ENCODE measurements at places on chromosomes 3 and 15.

DNA sequence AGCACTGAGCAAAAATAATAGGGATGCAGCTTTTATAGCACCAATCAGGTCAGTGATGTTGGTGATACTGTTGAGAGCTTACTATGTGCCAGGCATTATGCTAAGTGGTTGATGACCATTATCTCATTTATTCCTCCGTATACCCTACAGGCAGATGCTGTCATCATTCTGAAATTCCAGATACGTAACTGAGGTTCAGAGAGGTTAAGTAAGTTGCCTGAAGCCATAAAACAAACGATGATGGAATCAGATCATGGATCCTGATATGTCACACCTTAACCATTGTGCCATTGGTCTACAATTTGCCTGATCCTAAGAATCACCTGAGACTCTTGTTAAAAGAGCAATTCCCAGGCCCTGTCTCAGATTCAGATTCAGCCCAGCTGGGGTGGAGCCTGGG, 49.5 kb downstream of the ST6GAL1 start:
- DNase-seq, result no peak

DNA sequence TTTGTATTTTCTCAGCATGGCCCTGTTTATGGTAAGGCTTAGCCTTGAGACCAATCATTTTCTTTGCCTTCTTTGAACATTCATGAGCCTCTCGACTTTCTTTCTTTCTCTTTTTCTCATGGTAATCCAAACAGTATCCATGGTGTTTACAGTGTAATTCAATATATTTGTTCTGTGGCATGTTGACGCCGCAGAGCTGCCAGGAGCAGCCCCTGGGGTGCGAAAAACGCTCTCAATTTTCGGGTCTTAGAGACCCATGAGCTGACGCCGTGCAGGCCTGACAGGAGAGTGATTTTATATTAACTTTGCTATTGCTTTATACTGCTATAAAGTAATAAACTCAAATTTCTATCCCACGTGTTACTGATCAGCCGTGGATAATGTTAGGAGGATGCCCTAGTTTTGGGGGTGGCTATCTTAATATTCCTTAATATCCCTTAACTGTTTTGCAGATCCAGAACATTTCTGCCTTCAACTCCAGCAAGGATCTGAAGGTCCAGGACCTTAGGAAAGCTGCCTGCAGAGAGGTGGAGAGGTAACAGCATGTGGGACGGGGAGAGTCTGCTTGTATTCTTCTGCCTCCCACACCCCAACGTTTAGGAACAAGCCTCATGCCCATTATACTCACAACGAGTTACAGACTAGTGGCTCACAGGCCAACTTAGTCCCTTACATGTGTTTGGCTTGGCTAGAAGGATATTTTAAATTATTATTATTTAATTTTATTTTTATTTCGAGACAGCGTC, 29.3 kb upstream of the MYO1E start:
- no peak for DNase-seq

DNA sequence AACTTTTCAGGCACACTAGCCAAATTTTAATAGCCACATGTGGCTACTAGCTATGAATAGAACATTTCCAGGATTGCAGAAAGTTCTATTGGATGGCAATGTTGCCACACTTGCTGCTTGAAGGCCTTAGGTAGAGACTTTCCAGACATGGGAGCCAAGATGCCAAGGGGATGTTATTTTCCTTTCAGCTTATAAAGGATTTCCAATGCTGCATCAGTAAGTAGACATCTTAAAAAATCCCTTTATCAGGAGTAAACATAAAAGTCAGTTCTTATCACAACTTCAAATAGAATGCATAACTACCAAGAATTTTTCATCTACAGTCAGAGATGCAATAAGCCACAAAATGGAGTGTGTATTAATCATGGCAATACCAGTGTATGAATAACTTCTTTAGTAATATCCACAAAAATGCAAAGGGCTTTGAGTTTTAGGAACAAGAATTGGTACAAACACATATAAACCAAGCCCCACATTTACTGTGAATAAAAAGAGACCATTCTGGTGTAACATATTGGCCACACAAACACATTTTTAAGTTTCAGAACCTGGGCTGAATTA, 457.1 kb upstream of the ADAMTS9 start:
- peak; percentile 15 for DNase-seq

DNA sequence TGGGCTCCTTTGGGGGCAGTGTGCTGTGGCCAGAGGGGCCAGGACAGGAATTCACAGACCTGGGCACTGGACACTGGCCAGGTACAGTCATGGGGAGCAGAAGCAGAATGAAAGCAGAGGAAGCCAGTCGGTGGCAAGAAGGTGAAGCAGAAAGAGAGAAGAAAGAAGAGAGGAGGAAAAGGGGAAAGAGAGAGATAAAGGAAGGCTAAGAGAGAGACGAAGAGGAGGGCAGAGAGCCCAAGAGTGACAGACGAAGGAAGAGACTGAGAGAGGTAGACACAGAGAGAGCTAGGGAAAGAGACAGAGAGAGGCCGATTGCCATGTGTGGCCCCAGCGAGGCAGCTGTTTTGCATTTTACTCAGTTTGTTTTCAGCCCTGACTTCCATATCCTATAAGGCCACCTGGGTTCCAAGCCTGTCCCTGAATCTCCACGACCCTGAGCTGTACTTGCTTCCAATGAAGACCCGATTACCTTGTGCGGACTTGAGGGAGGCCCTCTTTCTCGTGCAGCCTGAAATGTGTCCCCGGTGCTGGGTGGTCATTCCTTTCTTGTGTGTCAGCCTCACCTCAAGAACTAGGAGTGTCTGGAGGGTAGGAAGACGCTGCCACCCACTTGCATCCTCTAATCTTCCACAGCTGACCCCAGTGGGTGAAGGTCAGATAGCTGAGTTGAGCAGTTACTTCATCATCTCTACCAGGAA, 73.9 kb downstream of the LSM3 start:
- DNase-seq, result no peak

GRCh38 chr3:141373232-141373631, 4.9 kb downstream of the ZBTB38 start:
- no peak for DNase-seq

- DNase-seq, result peak; percentile 31
Observed at GRCh38 chr3:87025661-87026645, 35.0 kb upstream of the VGLL3 start.

GRCh38 chr3:174619239-174619638, 239.9 kb upstream of the NAALADL2 start:
- no peak for DNase-seq

DNA sequence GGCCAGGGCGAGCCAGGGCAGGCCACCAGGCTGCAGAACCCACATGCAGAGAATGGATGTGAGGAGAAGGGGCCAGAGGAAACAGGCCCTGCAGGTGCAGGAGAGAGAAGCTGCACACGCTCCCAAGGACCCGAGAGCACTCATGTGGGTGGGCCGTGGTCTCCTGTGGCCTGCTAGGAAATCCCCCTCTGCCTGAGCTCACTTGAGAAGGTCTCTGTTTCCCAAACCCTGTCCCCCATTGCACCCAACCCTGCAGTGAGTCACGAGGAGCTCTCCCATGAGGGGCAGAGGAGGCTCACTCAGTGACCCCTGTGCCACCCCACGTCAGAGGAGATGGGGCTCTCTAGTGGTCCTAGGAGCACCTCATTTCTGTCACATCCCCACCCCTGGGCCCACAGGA, 111.1 kb downstream of the KLF13 start:
- no peak for DNase-seq

- peak; percentile 17 for DNase-seq
Observed at GRCh38 chr3:46110701-46111493, 83.6 kb upstream of the XCR1 start.

DNA sequence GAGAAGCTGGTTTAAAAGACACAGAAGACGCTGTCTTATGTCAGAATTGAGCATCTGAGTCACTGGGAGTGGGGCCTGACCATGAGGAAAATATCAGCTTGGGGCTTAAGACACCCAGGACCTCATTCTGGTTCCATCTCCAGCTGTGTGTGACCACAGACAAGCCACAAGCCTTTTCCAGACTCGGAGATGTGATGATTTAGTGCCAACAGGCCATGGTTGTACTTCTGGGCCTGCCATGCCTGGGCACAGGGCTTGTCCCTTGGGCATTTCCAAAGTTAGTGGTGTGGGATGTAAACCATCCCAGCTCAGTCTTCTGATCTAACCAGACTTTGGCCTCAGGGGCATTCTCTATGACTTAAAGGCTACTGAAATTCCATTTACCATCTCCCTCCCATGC, 269.8 kb downstream of the RYR3 start:
- DNase-seq, result peak; percentile 9

DNA sequence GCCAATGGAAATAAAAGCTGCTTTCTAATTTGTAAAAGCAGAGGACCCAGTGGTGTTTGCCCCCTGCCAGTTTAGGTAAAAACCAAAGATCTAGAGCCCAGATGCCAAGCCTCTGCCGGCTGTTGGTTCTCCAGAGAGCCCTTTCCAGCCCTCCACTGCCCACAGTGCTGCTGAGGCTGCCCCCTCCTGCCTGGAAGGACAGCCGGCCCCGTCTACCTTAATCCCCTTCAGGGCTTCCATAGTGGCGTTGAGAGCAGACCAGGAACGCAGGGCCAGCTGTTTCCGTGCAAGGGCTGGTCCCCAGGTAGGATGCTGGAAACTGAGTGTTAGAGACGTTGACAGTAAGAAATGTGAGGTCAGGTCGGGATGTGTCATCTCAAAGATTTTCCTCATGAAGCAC, 6.9 kb downstream of the ST8SIA2 start:
- DNase-seq, result no peak

DNA sequence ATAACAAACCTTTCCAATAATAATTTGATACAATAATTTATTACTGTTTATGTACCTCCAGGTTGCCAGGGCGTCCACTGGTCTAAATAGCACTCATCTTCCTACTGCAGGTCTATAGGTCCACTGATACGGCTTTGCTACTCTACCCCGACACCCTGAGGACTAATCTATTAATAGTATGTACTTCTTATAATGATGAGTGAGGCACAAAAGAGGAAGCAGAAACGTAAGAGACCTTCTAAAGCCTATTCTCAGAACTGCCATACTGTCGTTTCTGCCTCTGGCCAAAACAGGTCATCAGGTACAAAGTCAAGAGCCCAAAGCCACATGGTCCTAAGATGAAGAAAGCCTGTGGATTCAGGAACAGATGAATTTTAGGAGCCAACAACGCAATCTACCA, 163.2 kb upstream of the GRM7 start:
- DNase-seq, result no peak

- DNase-seq, result peak; percentile 13
Observed at GRCh38 chr3:42535981-42536784, 33.7 kb downstream of the VIPR1 start.

- no peak for DNase-seq
Observed at GRCh38 chr3:138567403-138567802, 26.7 kb downstream of the CEP70 start.

DNA sequence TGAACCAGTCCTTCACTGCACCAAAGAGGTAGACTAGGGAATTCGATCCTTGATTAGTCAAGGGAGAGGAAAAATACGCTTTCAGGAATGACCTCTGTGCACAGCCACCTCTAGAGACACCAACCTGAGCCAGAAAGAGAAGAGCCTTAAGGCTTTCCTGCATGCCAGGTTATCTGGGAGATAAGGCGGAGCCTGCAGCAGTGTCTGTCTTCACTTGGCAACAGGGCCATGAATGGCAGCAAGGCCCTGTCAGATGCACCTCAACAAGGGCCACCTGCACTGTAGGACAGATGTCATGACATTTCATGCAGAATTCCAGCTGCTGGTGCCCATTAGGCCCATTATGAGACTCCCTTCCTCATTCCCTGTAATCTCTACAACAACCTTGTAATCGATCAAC, 88.1 kb downstream of the MEX3B start:
- DNase-seq, result no peak

DNA sequence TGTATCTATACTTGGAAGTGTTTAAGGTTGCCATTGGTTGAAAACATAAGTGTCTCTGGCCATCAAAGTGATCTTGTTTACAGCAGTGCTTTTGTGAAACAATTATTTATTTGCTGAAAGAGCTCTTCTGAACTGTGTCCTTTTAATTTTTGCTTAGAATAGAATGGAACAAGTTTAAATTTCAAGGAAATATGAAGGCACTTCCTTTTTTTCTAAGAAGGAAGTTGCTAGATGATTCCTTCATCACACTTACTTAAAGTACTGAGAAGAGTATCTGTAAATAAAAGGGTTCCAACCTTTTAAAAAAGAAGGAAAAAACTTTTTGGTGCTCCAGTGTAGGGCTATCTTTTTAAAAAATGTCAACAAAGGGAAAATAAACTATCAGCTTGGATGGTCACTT, 19.7 kb downstream of the B3GNT5 start:
- no peak for DNase-seq

DNA sequence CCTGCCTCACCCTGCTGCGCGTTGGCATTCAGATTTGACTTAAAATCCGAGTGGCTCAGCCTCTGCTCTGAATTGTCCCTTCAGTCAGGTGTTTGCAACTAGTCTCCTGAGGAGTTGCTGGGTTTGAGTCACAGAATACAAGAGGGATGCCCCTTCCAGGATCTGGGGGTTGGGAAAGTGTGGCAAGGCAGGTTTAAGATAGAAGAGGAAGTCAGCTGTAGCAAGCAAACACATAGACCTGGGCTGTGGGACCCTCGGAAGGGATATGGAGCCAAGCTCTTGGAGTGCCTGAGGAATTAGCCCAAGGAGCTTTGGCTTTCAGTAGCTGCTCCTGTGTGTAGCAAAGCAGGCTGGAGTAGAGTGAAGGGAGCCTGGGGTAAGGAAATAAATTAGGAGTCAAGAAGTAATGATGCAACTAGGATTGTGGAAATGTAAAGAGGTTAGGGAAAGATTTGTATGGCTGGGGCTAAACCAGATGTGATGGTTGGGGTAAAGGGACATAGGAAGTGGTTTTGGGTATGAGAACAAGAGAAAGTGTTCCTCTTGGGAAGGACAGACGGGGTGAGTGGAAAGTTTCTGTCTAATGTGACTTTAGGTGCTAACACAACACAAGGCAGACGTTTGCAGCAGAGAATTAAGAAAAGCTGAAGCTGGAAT, 41.2 kb downstream of the RAB7A start:
- no peak for DNase-seq

DNA sequence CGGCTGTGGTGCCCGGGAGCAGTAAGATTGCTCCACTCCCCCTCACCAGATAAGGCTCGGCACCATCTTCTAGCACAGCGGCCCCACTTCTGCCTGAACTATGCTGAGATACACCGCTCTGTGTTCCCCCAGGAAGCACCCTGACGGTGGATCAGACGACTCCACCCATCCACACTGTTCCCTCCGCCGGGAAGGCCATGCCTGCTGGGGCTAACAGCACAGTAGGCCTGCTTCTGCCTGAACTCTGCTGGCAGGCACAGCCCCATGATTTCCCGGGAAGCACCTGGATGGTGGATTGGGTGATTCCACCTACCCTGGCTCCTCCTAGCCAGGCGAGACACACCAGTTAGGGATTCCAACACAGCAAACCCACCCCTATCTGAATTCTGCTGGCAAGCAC, 36.3 kb upstream of the PPM1L start:
- no peak for DNase-seq

GRCh38 chr3:156388497-156389448, 166.1 kb downstream of the SSR3 start:
- DNase-seq, result peak; percentile 86
